Nucleus accumbens (tissue), 56 donors: ENCODE measurements at places on chromosomes 2 and 18.

- DNase-seq, result no peak
These were observed 975.6 kb downstream of the DCDC2C start for GRCh38 chr2:4678927-4679326.

DNA sequence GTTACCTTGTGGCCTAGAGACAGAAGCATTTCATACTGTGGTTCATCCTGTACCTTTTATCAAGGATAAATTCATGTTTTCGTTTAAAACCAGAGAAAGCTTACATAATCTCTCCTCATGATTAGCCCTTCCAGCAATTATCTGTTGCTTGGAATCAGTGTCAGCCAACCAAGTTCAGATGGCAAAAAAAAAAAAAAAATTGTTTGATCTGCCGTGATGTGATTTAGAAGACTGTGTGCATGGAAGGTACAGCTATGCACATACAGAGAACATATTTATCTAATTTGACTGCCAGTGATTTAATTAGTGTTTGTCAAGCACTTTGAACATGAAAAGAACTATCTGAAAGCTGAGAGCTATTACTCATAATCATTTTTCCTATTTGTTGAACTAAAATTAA is 180.9 kb downstream of the ZEB2 start:
- DNase-seq, result no peak

- DNase-seq, result no peak
These were observed 161.3 kb upstream of the UBE2E3 start for GRCh38 chr2:180819106-180819505.

DNA sequence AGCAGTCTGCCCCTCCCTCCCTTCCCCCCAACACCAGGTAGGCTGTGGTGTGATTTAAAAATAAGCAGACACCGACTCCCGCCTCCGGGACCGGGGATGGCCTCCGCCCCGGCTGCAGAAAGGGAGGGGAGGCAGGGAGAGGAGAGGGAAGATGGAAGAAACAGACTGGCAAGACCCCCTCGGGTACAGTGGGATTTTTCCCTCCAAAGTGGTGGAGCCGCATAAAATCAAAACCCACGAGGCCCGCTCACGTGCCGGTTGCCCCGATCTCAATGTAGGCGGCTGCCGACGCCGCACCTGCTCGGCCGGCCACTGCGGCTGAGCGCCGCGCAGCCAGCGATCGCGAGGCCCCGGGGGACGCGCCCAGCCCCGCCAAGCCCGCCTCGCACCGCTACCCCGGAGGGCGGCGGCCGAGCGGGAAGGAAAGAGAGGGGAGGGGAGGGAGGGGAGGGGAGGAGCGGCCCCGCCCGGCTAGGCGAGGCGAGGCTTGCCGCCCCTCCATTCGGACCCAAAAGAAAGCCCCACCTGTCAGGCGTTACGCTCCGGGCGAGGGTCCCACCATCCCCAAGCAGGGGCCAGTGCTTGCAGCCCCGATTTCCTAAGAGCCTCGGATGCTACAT is 811 bp downstream of the ADD2 start:
- DNase-seq, result no peak

- DNase-seq, result no peak
These were observed 188.6 kb upstream of the CDH19 start for GRCh38 chr18:66792466-66792865.

DNA sequence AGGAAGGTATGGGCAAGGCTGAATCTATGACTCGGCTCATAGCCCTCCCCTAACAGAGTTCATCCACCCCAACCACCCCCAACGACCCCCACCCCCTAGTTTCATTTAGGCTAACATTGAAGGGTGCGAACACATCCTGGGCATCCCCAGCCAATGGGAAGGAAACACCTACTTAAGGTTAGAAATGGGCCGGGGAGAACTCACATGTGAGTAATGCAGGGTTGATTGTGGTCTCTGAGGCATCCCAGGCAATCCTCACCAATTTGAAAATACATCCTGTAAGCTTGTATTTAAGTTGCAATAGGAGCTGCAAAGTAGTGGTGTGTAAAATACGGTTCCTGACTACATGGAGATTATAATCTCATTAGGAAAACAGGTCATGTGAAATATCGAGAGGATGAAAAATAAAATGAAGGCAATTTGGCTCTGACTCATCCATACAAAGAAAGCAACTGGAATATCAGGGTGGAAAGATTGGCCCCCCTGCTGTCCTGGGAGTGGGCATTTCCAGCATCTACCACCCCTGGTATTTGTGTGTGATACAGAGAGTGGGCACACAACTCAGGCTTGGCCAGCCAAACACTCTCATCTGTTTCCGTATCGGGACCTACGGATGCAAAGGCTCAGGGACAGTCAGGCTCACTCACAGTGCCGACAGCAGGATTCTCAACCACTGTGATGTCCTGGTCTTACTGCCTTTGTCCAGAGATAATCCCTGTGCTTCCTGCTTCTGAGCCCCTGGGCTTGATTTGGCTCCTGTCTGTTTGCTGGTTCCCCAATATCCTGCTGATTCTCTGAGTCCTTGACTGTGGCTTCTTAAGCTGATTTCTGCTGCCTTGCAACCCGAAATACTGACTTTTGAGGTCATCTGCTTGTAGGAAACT is 90.0 kb upstream of the NCKAP5 start:
- DNase-seq, result no peak

DNA sequence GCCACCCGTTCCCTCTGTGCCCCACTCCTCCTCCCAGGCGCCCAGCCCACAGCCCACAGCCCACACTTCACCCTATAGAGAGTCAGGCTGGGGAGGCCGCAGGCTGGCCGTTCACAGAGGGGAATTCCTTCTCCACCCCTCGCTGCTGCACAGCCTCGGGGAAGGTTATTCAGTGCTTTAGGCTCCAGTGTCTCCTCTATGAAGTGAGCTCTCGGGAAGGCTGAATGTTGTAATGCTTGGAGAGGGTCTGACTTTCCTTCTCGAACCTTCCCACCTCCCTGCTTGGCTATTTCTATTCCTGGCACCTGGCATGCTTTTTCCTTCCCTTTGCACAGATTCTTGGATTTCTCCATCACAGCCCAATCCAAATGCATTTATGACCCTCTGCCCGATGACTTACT is 62.5 kb upstream of the SMAD7 start:
- DNase-seq, result no peak

- DNase-seq, result no peak
These were observed 17.8 kb downstream of the CFAP210 start for GRCh38 chr2:169676357-169676756.

GRCh38 chr2:27194538-27195354 is 17.1 kb upstream of the ATRAID start:
- no peak for DNase-seq

- no peak for DNase-seq
These were observed 118.9 kb upstream of the POU3F3 start for GRCh38 chr2:104734937-104735586.

GRCh38 chr2:53787614-53788289 is 908 bp downstream of the ERLEC1 start:
- DNase-seq, result no peak

DNA sequence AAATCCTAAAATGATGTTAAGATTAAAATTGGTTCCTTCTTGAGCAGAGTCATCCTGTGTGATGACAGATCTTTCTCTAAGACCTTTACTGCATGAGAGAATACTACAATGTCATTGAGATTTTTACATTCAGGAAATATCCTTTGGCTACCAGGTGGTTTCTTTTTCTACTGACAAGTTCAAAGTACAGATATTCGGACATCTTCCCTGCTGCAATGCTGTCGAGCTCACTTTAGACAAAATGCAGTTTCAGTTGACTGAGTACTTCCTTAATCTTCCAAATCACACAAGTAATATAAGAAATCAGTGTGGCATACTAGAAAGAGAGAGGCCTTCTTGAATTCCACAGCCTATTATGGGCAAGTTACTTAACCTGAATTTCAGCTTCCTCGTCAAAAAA is 207.9 kb upstream of the ACVR2A start:
- no peak for DNase-seq
